Fibroblast of pulmonary artery (primary cell): ENCODE measurements at places on chromosomes 6 and 20.
A peak's percentile ranks its signal among the peaks of the same experiment; 100 is the strongest.

- peak; percentile 82 for DNase-seq
Observed at GRCh38 chr20:35463455-35464300, 8.3 kb downstream of the CEP250 start.

DNA sequence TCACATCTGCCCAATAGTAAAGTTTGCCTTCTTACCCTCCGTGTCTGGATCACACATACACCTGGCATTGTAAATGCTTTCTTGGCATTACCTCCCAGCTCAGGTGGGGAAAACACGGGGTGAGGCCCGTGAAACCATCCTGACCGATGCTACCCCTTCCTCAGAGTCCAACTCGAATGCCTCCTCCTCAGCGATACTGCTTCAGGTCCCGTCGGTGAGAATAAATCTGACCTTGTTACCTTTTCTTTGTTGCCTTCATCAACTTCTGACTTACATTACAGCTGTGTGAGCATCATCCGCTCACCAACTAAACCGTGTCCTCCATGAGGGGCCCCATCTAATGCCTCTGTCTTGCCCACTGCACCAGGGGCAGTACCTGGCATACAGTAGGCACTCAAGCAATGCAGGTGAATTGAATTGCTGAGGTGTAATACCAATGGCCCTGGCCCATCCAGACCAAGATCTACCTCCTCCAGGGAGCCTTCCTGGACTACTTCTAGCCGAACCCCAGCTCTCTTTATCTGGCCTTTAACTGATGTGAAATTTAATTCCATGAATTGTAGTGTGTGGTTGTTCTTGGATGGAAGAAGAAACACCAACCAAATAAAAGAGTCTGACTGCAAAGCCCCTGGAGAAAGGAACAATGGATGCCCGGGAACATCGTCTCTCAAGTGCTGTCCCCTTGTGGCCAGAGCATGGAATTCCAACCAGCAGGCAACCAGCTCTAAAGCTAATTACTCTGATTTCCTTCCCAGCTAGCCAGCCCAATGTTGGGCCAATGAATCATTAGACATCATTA is 141.5 kb downstream of the ANKRD60 start:
- DNase-seq = peak; percentile 60

- DNase-seq = no peak
Observed at GRCh38 chr6:68144667-68145066, 490.4 kb upstream of the ADGRB3 start.

- DNase-seq = no peak
Observed at GRCh38 chr6:139686308-139686707, 311.9 kb upstream of the CITED2 start.

- DNase-seq = no peak
Observed at GRCh38 chr6:104656235-104656634, 203.5 kb downstream of the HACE1 start.

DNA sequence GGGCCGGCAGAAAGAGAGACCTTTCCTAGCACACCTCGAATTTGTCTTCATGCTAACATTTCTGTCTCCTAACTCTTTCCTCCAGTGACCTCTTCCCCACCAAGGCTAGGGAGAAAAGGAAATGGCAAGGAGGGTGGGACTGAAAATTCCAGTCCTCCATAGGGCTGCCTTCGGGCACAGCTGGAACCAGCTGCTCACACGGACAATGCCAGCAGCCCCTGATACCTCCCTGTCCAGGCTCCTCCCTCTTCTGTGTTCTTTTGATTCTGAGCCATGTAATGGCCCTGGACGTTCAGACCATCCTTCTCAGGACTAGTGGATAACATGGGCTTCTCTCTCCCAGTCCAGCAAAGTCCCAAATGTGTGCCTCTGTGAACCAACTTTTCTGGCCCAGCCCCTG is 29.1 kb upstream of the PHACTR3 start:
- no peak for DNase-seq

DNA sequence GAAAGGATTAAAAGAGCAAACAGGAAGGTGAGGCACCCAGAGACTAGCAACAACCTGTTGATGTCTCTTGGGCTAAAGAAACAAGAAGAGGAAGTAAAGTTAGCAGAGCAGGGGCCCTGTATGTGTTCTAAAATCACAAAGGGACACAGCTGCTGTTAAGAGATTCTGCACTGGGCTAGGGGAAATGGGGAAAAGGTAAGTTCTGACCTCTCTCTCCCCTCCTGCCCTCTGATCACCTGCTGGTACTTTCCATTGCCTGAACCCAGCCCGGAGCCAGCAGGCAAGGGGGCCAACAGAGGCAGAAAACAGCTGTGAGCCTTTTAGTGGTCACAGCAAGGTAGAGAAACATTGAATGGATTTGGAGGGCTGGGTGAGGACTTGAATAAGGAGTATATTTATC is 13.5 kb upstream of the CNR1 start:
- no peak for DNase-seq

DNA sequence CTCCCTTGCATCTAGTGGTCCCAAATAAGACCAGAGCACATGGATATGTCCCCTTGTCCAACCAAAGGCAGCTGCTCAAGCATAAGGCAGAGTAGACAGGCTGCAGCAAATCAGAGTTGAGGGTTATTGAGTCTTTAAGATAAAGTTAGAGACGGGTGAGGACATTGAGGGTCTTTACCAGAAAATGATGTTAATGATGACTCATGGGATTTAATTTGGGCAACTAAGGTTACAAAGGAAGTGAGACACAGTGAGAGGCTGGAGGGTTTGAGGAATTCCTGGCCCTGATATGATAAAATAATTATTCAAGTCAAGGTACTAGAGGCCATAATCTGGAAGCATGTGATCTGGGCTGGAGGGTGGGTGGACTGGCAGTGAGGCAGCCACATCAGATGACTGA is 133.6 kb downstream of the ALDH8A1 start:
- no peak for DNase-seq

GRCh38 chr20:38094373-38094891 is 60.9 kb downstream of the RPRD1B start:
- peak; percentile 76 for DNase-seq

GRCh38 chr20:41618807-41619311 is 682 bp upstream of the CHD6 start:
- DNase-seq = no peak

DNA sequence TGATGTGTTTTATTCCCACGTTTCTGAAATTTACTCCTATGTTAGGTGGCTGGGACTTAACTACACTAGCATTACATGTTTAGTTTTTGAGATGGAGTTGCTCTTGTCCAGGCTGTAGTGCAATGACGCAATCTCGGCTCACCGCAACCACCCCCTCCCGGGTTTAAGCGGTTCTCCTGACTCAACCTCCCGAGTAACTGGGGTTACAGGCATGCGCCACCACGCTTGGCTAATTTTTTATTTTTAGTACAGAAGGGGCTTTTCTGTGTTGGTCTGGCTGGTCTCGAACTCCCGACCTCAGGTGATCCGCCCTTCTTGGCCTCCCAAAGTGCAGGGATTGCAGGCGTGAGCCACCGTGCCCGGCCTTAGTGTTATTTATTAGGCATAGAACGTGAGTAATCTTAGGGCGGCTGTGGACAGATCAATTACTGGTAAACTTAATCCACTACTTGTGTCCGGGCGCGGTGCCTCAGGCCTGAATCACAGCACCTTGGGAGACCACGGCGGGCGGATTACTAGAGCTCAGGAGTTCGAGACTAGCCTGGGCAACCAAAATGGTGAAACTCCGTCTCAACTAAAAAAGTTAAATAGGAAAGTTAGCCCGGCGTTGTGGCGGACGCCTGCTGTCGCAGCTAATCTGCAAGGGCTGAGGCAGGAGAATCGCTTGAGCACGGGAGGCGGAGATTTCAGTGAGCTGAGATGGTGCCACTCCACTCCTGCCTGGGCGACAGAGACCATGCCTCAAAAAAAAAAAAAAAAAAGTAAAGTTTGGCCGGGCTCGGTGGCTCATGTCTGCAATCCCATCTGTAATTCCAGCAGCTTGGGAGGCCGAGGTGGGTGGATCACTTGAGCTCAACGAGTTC is 123.7 kb upstream of the BTN3A2 start:
- DNase-seq = no peak

GRCh38 chr6:144343701-144344428 is 58.7 kb downstream of the UTRN start:
- peak; percentile 33 for DNase-seq

DNA sequence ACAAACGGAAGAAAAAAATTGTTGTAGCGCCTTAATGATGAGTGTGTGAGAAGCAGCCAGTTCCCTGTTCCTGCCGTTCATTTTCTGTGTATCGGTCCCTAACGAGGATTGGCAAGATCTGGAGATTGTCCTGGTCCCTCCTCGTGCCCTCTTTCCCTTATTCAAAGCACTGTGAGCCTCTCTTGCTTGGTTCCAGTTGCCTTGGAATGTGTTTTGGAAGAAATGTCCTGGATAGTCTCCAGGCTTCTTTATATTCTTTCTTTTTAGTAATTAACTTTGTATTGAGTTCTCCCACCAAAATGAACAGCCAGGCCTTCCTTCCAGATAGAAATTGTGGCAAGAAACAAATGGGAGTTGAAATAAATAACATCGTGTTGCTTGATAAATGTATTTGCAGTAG is 348.3 kb downstream of the CDH26 start:
- no peak for DNase-seq

DNA sequence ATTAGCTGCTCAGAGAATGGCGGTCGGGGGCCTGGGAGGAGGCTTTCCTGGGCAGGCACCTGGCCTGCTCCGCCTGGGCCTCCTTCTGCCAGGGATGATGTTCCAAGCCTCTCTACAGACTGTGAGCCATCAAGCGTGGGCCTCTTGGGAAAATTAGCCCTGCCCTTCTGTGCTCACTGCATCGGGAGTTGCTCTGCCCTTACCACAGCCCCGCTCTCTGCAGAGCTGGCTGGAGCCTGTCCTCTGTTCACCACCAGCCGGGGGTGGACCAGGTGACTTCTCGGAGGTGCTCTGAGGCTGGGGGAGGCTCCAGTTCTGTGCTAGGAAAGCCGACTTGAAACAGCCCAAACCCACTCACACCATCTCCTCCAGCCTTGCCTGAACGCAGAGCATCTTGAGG is 24.2 kb downstream of the MDGA1 start:
- no peak for DNase-seq

GRCh38 chr6:136465766-136466303 is 84.4 kb downstream of the MAP7 start:
- no peak for DNase-seq

- DNase-seq = no peak
Observed at GRCh38 chr20:49563015-49563980, 4.6 kb downstream of the PTGIS start.

DNA sequence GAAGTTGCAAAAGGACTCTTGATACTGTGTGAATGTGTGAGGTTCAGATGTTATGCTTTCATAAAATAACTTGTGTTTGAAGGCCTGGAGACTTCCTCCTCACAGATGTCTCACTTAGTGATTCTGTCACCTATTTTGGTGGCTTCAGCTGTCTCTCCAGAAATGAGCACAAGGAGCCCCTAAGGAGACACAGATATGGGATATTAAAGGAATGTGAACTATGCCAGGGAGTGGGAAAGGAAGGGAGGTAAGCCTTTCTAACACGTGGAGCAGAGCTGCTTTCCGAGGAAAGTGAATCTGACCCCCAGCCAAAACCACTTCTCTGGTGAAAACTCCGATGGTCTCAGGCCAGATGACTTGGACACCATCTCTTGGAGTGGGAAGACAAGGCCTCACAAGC is 10.5 kb upstream of the FOXO3 start:
- no peak for DNase-seq

DNA sequence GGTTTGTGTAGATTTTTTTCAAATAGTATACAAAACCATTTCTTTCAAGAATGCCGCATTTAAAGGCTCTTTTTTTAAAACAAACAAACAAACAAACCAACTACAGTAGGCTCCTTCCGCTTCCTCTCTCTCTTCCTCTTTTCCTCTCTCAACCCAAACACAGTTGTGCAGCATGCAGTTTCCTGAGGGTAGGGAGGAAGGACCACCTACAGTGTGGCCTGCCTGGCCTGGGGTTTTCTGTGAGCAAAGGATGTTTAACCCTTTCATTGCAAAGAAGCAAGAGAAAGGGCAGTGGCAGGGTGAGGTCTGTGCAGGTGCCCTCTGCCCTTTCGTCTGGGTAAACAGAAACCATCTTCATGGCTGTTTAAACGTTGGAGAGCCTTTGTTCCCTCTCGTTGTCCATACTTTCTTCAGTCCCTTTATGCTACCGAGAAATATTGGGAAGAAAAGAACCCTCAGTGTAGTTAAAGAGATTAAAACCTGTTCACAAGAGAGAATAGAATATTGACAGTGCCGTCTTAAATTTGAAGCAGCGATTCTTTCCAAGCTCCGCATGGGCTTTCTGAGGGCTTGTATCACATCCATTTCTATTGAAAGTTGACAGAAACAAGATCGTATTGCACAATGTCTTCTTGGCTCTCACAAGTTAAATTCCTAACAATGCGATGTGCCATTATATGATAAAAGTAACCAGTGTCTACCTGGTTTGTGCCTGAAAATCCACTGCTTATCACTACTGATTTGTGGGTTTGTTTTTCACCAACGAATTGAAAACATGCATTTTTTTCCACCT is 215.5 kb upstream of the SNX9 start:
- peak; percentile 16 for DNase-seq

DNA sequence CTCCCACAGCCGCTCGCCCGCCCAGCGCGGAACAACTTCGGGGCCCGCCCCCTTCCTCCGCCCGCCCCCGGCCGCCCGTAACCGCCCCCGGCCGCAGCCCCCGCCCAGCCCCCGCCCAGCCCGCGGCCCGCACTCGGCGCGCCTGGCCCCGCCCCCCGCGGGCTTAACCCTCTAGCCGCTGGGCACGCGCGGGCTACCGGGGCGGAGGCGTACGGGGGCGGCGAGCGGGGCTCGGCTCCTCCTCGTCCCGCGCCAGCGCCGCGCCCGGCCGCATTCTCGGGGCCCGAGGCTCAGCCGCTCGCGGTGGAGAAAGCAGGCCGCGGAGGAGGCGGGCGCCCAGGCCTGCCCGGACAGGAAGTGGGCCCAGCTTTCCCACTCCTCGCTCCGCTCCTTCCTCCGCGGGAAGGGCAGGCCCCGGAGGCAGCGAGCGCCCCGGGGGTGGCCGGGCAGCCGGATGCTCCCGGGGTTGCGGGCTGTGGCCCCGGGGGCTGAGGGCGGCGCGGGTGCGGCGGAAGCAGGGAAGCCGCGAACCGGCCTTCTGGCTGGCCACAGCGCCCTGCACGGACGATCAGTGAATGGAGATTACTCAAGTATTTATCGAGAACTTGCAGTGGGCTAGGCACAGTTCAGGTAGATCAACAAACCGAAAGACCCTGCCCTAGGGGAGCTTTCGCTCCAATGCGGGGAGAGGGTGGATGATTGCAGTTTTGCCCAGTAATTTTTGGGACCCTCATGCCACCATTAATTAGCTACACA is at the start of gene TRAM2:
TSS of gene TRAM2 (minus strand) at position 39 of the 756 bp plus-strand sequence. CDS start 145 bp downstream, outside the sequence.
- DNase-seq = peak; percentile 82
